DMS53 (cell line): ENCODE measurements at places on chromosomes 6 and 20.
A peak's percentile ranks its signal among the peaks of the same experiment; 100 is the strongest.

DNA sequence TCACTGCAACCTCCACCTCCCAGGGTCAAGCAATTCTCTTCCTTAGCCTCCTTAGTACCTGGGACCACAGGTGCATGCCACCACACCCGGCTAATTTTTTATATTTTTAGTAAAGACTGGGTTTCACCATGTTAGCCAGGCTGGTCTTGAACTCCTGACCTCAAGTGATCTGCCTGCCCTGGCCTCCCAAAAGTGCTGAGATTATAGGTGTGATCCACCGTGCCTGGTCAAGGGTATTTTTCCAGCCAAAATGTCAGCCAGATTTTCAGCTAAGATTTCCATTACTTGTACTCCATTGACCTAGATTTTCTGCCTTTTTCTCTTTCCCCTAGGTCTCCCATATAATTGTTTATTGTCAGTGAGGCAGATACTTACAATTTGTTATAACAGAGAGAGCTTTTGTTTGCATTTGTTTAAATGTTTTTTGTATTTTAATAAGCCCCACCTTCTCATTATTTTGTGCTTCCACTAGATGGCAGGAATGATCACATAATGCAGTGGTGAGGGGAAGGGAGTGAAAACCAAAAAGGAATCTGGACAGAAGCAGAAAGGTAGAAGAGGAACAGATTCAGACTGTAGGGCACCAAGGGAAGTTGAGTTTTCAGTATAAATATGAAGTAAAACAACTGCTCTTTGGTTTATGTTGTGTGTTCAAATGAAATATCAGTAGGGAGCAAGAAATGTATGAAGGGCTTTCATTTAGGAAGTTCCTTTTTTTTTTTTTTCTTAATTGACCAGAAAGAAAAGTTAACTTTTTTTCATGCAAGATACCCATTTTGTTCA, 29.7 kb downstream of the RPF2 start:
- peak; percentile 58 for DNase-seq

- DNase-seq = no peak
These were observed 36.6 kb upstream of the HDDC2 start for GRCh38 chr6:125338381-125338780.

GRCh38 chr20:4187147-4187546, 171.8 kb upstream of the RNF24 start:
- no peak for DNase-seq

DNA sequence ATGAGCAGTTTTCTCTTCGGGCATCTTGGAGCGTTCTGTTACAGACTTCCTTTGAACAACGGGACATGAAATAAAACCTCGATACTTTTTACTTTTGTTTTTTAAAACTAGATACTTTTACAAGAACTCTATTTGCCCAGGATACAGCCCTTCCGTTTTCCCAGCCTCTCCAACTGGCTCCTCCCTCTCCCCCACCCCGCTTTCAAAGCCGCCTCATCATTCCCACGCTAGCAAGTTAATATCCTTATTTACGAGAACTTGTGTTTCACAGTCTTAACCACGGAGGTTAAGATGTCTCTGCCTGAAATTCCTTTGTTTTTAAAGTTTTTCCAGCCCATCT, 241 bp upstream of the CFAP206 start:
- DNase-seq = peak; percentile 81

GRCh38 chr6:26156850-26157250, 69.6 kb downstream of the HFE start:
- DNase-seq = no peak

GRCh38 chr20:24866008-24866407, 83.1 kb upstream of the CST7 start:
- no peak for DNase-seq

DNA sequence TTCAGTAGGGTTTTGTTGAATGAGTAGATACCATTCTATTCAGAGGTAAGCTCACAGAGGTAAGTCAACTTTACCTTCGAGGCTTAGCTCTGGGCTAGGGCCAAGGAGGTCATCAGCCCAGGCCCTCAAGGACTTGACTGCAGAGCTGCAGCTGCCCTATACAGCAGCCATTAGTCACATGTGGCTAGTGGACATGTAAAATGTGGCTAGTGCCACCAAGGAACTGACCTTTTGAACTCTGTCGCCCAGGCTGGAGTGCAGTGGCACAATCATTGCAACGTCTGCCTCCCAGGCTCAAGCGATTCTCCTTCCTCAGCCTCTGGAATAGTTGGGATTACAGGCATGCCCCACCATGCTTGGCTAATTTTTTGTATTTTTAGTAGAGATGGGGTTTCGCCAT, 47.9 kb upstream of the EPB41L1 start:
- no peak for DNase-seq

GRCh38 chr20:55173601-55174000, 698.2 kb downstream of the DOK5 start:
- no peak for DNase-seq

DNA sequence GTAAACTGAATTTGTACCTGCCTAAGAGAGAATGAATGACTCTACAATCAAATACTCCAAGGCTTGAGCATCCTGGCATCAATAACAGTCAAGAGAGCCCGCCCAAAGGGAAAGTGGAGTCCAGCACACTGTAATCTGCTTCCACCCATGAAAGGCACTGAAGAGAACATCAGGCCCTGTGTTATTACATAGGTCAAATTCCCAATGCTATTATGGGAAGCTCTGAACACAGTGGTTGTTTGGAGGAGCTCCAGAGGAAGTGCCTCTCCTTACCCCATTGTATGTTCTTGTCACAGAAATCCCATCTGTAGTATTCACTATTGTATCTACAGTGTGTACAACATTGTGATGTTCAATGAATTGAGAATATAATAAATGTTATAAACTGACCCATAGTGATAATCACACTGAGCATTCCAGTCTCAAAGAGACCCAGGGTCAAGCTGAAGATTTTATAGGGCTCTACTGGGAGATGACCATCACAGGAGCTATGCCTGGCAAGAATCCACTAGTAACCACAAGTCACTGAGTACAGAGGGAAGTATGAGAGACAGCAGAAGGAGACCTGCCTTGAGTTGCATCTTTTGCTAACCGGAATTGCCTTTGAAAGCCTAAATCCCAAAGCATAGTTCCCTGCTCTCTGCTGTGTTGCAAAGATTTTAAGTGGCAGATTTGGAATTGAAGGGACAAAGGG, 446.7 kb downstream of the GJA1 start:
- DNase-seq = no peak

- DNase-seq = no peak
These were observed 896.7 kb upstream of the MAP3K7 start for GRCh38 chr6:91483415-91484105.

- peak; percentile 14 for DNase-seq
These were observed 56.3 kb upstream of the TULP1 start for GRCh38 chr6:35569011-35569461.

GRCh38 chr20:37225146-37225545, 36.5 kb downstream of the GHRH start:
- DNase-seq = no peak

- no peak for DNase-seq
These were observed 95.4 kb upstream of the FOXQ1 start for GRCh38 chr6:1216488-1216974.

DNA sequence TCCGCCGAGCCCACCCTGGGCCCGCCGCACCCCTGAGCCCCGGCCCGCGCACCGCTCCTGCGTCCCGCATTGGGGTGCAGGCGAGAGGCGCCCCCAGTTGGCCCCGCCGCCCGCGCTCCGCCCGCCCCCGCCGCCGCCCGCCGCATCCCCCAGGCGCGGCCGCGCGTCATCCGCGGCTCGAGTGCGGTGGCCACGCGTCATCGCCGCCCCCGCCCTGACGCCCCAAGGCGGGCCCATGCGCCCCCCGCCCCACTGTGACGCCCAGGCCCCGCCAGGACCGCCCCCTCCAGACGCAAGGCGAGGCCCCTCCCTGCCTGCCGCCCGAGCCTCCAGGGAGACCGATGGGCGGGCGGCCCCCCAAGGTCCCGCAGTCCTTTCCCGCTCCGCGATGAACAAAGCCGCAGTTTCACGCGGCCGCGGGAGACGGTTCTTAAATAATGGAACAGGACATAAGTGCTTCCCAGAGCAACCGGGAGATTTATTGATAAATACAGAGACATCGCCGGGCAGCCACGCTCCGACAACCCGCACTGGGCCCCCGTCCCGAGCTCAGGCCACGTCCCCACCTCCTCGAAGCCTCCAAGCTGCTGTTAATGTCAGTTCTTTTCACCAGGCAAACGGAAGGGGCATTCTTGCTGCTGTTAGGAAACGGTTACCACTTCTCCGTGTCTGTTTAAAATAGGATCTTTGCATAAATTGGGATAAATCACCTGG, at the start of gene ANKRD60:
Gene ANKRD60 (minus strand): TSS at position 170 of the 714 bp plus-strand sequence. CDS start 0 bp downstream, at position 170.
- no peak for DNase-seq

- no peak for DNase-seq
These were observed 90.9 kb upstream of the FOXC1 start for GRCh38 chr6:1518855-1519254.

DNA sequence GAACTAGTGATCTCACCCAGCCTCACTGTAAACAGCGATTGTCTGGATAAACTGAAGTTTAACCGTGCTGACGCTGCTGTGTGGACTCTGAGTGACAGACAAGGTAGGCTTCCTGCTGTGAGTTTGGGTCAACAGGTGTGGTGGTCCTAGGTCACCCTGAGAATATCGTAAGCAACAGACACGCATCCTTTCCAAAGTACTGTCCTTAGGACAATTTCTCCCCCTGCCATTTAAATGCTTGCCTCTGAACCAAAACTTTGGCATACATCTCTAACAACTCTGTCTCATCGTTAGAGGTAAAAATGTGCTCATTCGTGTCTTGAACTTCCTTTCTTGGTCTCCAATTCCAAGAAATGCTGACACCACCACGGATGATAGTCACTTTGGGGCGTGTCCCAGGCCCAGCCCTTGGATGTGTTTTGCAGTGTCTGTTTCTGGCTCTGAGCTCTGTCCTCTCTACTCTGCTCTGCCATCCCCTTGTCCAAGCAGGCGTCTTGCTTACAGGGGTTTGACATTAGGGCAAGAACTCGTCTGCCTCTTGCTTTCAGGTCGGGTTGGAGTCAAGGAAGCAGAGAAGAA, 95.5 kb downstream of the EYA2 start:
- DNase-seq = no peak

GRCh38 chr20:24956001-24956841, 7.2 kb downstream of the CST7 start:
- DNase-seq = no peak

DNA sequence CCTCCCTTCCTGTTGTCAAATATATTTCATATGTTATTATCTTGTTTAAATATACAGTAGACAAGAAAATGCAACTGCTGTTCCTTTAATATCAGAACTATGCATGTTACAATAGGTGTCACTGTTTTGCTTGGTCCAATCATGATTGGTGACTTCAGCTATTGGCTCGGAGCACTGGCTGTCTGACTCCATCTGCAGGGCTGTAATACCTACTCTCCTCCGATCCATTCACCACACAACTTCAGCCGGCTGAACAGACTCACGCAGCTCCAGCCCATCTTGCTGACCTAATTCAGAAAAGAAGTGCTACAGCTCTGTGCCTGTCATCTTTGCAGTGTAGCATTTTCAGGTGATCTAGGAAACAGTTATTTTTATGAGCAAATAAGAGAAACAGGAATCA, at the start of gene BTBD3:
Gene BTBD3 (plus strand): TSS at position 231 of the 400 bp plus-strand sequence. CDS start 383 bp downstream, outside the sequence.
- DNase-seq = peak; percentile 88
